ENCODE measurements at places on chromosomes 13 and 19. TPM values are rescaled to one million over a fixed set of nuclear protein-coding genes. Genes with fewer than 3 reads are reported as not detected.

KRTDAP gene
- polyA plus RNA-seq, result not detected

RPS5 gene
- 3,905 TPM for polyA plus RNA-seq

TUBA3C gene
- polyA plus RNA-seq, result 0.05 TPM

SUGP1 gene
- polyA plus RNA-seq, result 35.1 TPM

SERPINE3 gene
- not detected for polyA plus RNA-seq

DNA sequence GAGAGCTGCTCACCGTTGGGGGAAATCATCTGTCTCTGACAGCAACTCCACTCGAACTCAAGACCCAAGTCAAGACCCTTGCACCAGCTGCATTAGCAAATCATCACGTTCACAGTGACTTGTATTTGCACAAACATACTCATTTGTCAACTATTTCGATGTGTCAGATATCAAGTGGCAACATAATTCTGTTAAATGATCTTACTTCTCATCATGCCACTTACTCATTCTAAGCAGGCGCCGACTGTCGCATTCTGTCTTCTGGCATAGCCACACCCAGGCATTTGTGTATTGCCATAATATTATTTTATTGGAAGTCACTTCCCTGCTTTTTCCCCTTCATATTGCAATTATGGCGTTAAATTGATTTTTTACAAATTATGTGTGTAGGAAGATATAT lies 23.0 kb upstream of the ATP1A3 start:
- DNase-seq, result no peak
- H3K27me3 ChIP-seq, result no peaks in the 10 kb centered on the region
- no peak overlapping the region for H3K27ac ChIP-seq
- no peaks in the 10 kb centered on the region for H3K4me1 ChIP-seq

DNA sequence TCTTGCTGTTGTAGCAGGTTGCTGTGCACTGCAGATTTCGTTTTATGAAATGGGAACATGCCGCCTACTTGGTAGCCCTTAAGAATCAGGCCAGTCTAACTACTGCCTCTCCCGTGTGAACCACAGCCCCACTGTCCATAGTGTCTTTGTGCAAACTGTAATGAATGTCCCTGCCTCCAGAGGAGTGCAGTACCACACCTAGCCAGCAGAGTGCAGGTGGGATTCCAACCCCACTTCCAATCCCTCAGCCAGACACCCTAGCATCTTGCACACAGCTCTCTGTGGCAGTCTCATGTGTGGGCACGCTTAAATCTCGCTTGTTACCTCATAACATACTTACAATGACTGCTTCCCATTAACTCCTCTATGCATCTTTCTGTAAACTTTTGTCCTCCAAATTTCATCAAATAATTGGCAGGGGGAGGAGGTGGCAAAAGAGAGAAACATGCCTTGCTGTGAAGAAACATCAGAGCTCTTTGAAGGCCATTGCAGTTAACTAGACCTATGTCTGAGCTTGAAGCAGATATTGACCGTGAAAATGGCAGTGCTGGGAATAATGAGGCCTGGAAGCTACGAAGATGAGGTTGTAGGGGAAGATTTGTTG lies 47.2 kb downstream of the ZAR1L start:
- no peaks in the 10 kb centered on the region for H3K27me3 ChIP-seq
- no peak for DNase-seq
- H3K27ac ChIP-seq, result no peak overlapping the region
- no peaks in the 10 kb centered on the region for H3K4me1 ChIP-seq
- H3K4me3 ChIP-seq, result no peak overlapping the region

GRCh38 chr13:26882731-26883130 lies 122.1 kb upstream of the GPR12 start:
- no peaks in the 10 kb centered on the region for H3K4me1 ChIP-seq
- H3K27ac ChIP-seq, result no peak overlapping the region
- no peak for DNase-seq
- H3K4me3 ChIP-seq, result no peak overlapping the region

DNA sequence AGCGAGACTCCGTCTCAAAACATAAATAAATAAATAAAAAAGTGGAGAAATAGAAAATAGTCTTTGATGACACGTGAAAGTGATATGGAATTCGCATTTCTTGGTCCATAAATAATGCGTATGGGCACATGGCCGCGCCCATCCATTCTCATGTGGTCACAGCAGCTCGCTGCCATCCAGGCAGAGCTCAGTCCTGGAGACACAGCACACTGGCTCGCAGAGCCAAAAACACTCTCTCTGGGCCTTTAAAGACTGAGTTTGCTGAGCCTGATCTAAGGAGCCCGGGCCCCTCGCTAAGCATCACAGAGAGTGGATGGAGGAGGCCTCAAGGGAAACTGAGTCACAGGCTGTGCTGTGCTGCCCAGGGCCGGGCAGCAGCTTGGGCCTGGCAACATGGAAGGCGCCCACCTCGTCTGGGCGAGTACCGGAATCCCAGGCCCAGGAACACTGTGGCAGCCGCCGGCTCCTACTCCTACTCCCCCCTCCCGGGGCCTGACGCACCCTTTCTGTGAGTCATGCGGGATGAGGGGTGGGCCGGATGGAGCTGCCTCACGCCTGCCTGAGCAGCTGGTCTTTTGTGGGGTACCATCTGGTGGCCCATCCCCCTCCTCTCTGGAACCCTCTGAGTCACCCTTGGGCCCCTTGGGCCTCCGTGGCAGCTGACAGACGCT lies 28.9 kb upstream of the CACTIN start:
- H3K4me1 ChIP-seq, result no peaks in the 10 kb centered on the region
- H3K36me3 ChIP-seq, result peaks cover 21% of the 10 kb centered on the region
- DNase-seq, result peak; percentile 59
- H3K27me3 ChIP-seq, result no peaks in the 10 kb centered on the region
- H3K4me3 ChIP-seq, result no peak overlapping the region
- peak overlapping the region; percentile 83 for H3K27ac ChIP-seq

DNA sequence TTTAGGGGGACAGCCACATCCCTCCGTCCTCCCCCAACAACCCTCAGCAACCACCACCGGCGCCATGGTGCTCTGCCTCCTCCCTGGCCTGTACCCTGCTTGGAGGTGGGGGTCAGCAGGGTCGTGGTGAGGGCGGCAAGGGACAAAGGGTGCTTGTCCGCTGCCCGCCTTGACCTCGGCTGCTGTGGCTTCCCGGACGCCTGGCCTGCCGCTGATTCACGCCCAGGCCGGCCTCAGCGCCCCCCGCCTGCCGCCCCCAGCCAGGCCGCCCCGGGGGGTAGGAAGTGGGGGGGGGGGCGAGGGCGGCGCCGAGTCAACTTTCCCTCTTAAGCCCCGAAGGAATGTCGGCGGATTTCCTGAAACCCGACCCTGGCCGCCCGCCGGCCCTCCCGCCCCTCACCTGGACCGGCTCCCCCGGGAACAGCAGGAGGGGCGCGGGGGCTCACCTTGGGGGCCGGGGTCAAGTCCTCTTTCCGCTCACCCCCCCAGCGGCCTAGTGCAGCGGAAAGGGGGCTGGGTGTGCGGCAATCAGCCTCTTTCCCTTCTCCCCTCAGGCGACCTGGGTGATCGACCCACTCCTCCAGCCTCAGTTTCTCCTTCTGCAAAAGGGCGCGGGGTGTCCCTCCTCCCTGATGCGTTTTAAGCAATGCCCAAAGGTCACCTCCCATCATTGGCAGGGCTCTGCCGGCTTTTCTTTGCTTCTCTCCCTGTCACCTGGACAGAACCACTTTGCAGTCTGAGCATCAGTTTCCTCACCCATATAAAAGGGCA lies 1.9 kb upstream of the TMEM59L start:
- DNase-seq, result peak; percentile 43
- H3K4me3 ChIP-seq, result no peak overlapping the region
- no peak overlapping the region for H3K27ac ChIP-seq
- H3K4me1 ChIP-seq, result peaks cover 19% of the 10 kb centered on the region
- H3K27me3 ChIP-seq, result peaks cover 60% of the 10 kb centered on the region

DNA sequence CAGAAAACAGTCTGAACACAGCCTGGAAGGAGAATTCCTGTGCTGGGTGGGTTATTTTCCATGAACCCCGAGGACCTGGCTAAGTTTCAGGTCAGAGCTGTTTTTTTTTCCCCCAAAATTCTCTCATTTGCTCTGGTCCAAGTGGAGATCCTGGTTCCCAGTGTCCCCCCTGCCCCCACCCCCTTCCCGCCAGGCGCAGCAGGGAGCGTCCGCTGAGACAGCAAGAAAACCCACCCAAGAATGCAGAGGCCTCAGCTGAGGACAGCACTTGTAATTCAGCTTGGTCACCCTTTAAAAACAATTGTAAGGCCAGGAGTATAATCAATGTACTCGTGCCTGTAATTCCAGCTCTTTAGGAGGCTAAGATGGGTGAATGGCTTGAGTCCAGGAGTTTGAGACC lies 11.4 kb upstream of the TSPAN16 start:
- no peak overlapping the region for H3K27ac ChIP-seq
- no peaks in the 10 kb centered on the region for H3K36me3 ChIP-seq
- DNase-seq, result no peak
- H3K27me3 ChIP-seq, result no peaks in the 10 kb centered on the region
- H3K4me1 ChIP-seq, result peaks cover 5% of the 10 kb centered on the region

DNA sequence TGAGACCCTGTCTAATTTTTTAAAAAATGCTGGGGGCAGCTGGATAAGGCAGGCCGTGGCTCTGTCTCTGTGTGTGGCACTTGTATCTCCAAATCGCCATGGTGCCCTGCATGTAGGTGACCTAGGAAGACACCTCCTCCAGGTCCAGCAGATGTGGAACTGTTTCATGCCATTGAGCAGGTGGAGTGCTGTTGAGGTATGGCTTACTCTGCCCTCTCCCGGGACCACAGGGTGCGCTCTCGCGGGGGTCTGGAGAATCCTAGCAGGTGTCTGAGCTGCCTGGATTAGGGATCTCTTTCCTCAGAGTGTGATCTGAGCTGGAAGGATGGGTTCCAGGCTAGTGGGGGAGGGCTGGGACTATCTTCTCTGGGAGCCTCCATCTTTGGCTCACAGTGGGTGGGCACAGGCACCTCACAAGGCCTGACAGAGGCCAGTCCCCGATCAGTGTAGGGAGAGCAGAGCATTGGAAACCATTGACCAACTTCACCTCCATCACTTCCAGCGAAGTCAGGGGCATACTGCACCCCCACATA lies 67.7 kb upstream of the TM9SF2 start:
- no peak for DNase-seq
- peaks cover 3% of the 10 kb centered on the region for H3K4me1 ChIP-seq
- peaks cover 2% of the 10 kb centered on the region for H3K27me3 ChIP-seq
- no peak overlapping the region for H3K27ac ChIP-seq
- no peak overlapping the region for H3K4me3 ChIP-seq

GRCh38 chr13:104854007-104854406 lies 1681.5 kb downstream of the EFNB2 start:
- no peak overlapping the region for H3K27ac ChIP-seq
- no peak overlapping the region for H3K4me3 ChIP-seq
- H3K4me1 ChIP-seq, result peaks cover 6% of the 10 kb centered on the region

- no peaks in the 10 kb centered on the region for H3K4me1 ChIP-seq
- DNase-seq, result no peak
- no peaks in the 10 kb centered on the region for H3K36me3 ChIP-seq
- H3K27ac ChIP-seq, result no peak overlapping the region
- no peak overlapping the region for H3K4me3 ChIP-seq
These were observed 232.6 kb downstream of the TEX29 start for GRCh38 chr13:111552891-111553655.

GRCh38 chr13:43009506-43009905 lies 13.9 kb upstream of the DNAJC15 start:
- H3K4me3 ChIP-seq, result no peak overlapping the region
- H3K36me3 ChIP-seq, result no peaks in the 10 kb centered on the region
- no peak overlapping the region for H3K27ac ChIP-seq
- peaks cover 12% of the 10 kb centered on the region for H3K4me1 ChIP-seq
- DNase-seq, result no peak

- no peaks in the 10 kb centered on the region for H3K36me3 ChIP-seq
- no peaks in the 10 kb centered on the region for H3K27me3 ChIP-seq
- no peak for DNase-seq
These were observed 87.2 kb downstream of the RXFP2 start for GRCh38 chr13:31826521-31826920.

- no peaks in the 10 kb centered on the region for H3K4me1 ChIP-seq
- peak; percentile 60 for DNase-seq
- no peaks in the 10 kb centered on the region for H3K27me3 ChIP-seq
- peaks cover 73% of the 10 kb centered on the region for H3K36me3 ChIP-seq
- no peak overlapping the region for H3K4me3 ChIP-seq
These were observed 46.8 kb downstream of the COG3 start for GRCh38 chr13:45511310-45512097.

GRCh38 chr19:13588957-13589833 lies 82.9 kb upstream of the CACNA1A start:
- DNase-seq, result peak; percentile 84
- no peak overlapping the region for H3K4me3 ChIP-seq
- H3K4me1 ChIP-seq, result no peaks in the 10 kb centered on the region
- peaks cover 30% of the 10 kb centered on the region for H3K27me3 ChIP-seq

DNA sequence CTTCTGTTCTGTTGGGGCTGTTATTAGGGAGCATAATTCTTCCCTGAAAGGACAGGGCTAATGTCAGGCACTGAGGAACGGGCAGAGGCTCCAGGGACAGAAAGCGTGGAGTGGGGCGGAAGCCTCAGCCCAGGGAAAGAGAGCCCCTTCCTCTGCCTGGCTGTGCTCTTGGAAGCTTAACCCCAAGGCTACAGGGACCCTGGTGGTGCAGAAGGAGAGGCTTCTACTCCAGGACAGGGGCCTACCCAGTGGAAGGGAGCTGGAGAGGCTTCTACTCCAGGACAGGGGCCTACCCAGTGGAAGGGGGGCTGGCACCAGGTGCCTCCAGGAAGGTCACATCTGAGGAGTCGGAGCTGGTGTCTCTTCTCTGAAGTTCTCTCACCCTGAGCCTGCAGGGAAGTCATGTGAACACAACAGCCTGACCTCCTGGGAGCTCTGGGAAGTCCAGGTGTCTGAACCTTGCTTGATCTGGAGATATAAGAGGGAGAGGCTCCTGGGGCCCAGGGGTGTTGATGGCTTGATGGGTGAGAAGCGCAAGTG lies 159.5 kb upstream of the SOX1 start:
- no peak overlapping the region for H3K27ac ChIP-seq
- H3K4me3 ChIP-seq, result no peak overlapping the region
- H3K4me1 ChIP-seq, result no peaks in the 10 kb centered on the region
- H3K27me3 ChIP-seq, result no peaks in the 10 kb centered on the region
- DNase-seq, result no peak
- H3K36me3 ChIP-seq, result no peaks in the 10 kb centered on the region

- H3K27me3 ChIP-seq, result no peaks in the 10 kb centered on the region
- no peaks in the 10 kb centered on the region for H3K4me1 ChIP-seq
- H3K4me3 ChIP-seq, result no peak overlapping the region
- no peaks in the 10 kb centered on the region for H3K36me3 ChIP-seq
- H3K27ac ChIP-seq, result no peak overlapping the region
These were observed 21.6 kb downstream of the LRRC4B start for GRCh38 chr19:50546527-50547221.

- no peaks in the 10 kb centered on the region for H3K36me3 ChIP-seq
- H3K4me3 ChIP-seq, result no peak overlapping the region
- peak; percentile 10 for DNase-seq
- no peak overlapping the region for H3K27ac ChIP-seq
- H3K27me3 ChIP-seq, result no peaks in the 10 kb centered on the region
These were observed 3.4 kb upstream of the FUT5 start for GRCh38 chr19:5873617-5874199.
